ENCODE measurements at places on chromosomes 4 and X.

DNA sequence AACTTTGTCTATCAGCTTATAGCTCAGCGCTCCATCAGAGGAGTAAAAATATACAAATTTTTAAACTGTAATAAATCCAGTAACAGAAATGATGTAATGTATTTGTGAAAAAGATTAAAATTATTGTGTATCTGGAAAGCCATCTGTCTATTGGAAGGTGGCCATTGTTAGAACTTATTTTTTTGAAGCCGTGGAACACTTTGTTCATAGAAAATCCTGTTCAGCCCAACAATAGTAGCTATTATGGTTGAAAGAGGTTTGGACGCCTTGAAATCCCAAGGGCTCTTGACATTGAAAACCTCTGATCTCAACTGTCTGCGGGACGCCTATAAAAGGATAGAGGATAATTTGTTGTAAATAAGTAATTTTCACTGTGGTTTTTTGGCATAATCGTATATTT lies 98.3 kb downstream of the RAPGEF2 start:
- DNase-seq, result no peak

DNA sequence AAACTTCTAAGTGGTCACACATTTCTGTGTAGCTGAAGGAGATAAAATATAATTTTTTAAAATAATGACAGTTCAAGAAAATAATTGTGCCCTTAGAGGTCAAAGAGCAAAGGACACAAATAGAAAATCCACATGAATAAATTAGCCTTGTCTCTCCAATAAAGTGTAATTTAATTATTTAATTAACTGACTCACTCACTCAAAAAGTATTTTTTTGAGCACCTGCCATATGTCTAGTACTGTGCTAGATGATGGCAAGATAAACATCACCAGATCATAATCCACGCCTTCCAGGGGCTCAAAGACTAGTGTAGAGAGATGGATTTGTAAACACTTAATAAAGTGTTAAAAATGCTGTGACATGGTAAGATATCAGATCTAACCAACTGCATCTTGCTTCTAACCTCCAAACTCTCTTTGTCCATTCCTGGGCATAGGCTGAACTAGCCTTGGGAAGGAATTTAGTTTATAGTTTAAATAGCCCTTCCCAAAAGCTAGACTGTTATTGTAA lies 112.5 kb downstream of the SCLT1 start:
- no peak for DNase-seq

DNA sequence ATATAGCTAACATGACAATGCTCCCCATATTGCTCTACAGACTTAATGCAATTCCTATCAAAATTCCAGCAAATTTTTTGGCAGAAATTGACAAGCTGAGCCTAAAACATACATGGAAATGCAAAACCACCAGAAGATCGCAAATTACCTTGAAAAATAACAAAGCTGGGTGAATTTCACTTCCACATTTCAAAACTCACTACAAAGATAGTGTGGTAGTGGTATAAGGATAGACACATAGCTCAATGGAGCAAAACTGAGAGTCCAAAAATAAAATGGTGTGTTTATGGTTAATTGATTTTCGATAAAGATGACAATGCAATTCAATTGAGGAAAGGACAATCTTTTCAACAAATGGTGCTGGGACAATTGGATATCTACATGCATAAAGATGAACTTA lies 65.8 kb downstream of the SLC9A7 start:
- no peak for DNase-seq

DNA sequence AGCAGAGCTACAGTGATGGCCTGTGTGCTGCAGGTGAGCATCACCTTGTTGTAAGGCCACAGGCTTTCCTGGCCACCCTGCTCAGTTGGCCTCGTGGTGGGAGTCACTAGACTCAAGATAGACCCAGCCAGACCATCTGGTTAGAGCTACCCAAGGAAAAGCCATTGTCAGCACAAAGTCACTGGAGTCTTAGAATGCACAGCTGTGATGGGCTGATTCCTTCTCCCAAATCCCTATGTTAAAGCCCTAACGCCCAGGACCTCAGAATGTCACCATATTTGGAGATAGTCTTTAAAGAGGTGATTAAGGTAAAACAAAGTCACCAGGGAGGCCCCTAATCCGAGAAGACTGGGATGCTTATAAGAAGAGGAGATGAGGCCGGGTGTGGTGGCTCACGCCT lies 173.4 kb downstream of the DHRSX start:
- DNase-seq, result no peak

DNA sequence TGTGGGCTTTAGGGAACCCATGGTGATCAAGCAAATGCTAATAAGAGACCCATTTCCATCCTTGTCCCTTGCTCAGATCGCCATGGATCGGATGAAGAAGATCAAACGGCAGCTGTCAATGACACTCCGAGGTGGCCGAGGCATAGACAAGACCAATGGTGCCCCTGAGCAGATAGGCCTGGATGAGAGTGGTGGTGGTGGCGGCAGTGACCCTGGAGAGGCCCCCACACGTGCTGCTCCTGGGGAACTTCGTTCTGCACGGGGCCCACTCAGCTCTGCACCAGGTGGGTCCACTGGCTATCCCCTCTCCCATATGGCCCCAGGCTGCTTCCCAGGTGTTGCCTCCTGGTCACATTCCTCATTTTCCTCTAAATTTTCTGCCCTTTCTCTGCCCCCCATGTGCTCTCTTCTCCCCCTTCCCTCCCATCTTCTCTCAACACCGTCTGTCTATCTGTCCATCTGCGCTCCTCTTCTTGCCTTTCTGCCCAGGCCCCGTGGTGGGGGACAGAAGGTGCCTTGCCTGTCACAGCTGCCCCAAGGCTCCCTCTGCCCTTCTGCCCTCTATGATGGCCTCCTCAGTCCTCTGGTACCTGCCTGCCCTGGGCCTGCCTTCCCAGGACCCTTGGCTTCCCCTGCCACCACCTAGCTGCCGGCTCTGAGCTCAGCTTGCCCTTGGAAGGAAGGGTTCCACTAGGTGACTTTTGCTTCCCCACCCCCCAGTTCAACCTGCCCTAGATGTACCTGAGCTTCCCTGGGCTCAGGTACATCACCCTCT lies 5.2 kb downstream of the CDK16 start:
- no peak for DNase-seq

DNA sequence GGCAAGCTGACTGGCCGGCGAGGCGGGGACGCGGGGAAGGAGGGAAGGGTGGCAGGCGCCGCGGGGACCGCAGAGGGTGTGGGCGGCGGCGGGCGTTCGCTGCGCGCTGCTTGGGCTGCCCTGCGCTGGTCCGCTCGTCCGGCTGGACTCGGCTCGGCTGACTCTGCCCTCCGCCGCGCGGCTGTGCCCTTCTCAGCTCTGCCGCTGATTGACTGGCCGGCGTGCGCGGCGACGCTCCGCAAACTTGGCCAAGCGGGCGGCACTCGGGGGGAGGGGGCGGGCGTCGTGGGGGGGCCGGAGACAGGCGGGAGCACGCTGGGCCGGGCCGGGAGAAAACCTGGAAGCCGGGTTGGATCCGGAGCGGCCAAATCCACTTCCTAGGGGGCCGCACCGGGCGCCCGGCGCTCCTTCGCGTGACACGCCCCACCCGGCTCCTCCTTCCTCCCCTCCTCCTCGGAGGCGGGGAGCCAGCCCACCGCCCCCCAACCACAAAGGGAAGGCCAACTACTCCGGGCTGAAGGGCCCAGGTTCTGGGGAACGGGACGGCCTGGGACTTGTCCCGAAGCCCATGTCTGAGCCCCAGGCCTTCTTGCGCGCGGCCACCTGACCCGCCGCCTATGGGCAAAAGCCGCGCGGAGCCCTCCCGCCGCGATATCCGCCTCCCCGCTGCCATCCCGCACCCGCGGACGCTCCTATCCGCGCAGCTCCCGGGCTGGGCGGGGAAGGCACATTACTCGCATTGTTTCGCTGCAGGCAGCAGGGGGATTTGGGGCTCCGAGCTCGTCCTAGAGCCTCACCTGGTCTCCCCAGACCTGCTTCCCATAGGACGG lies at the start of gene GPC4:
TSS of gene GPC4 (minus strand) at position 214 of the 830 bp plus-strand sequence. CDS start 524 bp downstream, outside the sequence.
- peak; percentile 6 for DNase-seq

GRCh38 chr4:1015746-1016145 lies 4.3 kb downstream of the FGFRL1 start:
- DNase-seq, result no peak

DNA sequence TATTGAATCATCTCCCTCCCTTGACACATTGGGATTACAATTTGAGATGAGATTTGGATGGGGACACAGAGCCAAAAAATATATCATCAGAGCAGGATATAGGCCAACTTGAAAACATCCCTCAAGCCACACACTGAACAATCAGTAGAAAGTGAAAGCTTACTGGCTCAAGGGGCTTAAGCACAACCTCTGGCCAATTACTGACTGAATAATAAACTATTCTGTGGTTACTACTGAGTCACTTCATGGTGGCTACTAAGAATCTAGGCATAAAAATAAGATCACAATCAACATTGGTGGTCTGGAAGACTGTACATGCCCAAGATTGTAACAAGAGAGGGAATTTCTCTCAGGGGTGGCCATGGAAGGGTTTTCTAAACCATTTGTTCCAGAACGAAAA lies 27.4 kb upstream of the GPR174 start:
- no peak for DNase-seq

DNA sequence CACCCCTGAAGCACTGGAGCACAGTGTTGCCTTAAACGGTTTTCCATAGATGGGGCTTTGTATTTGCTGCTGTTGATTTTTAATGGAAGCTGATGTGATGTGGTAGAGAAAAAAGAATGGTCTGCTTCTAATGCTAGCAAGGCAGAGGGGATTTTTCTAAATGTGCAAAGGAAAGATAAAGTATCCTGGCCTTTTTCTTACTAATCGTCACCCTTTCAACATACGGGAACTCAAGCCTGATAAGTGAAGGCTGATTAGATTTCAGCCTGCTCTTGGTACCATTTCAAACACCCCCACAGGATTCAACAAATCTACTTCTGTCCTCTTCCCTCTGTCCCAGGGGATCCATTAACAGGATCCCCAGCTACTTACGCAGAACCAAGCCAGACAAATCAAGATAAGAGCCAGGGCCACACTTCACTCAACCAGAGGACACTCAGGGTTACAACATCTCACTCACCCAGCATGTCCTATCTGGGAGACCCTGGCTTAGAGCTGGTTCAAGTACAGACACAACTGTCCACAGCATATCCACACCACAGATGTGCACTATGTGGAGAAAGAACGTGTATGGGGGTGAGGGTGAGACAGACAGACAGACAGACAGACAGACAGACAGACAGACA lies 180.0 kb downstream of the SH3KBP1 start:
- DNase-seq, result no peak

- no peak for DNase-seq
Observed at GRCh38 chr4:16449406-16449805, 223.1 kb upstream of the TAPT1 start.

- DNase-seq, result no peak
Observed at GRCh38 chr4:99696801-99697200, 39.2 kb upstream of the C4orf54 start.

DNA sequence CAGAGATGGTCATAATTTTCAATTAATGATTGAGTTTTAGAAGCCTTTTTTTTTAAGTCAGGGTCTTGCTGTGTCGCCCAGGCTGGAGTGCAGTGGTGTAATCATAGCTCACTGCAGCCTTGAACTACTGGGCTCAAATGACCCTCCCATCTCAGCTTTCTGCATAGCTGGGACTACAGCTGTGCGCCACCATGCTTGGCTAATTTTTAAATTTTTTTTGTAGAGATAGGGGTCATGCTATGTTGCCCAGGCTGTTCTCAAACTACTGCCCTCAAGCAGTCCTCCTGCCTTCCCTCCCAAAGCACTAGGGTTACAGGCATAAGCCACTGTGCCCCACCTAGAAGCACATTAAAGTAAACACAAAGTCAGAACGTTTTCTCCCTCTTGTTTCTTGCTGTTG lies 51.7 kb downstream of the HTT-AS start:
- DNase-seq, result no peak

- DNase-seq, result no peak
Observed at GRCh38 chrX:86930419-86930818, 587.2 kb upstream of the KLHL4 start.

DNA sequence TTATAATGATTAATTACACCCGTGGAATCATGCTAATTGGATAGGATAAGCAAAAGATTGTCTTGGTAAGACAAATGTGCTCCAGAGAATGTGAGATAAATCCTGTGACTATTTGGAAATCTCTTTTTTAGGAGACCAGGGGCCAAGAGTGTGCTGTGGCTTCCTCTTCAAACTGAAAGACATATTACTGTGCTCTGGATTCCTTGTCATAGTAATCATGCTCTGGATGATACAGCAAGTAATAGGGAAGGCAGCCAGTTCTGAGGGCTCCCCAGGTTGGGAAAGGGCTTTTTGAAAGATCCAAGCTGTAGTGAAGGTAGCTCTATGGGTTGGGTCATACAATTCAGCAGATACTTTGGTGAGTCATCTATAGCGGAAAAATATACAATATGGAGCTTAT lies 600.5 kb downstream of the PCDH18 start:
- no peak for DNase-seq

DNA sequence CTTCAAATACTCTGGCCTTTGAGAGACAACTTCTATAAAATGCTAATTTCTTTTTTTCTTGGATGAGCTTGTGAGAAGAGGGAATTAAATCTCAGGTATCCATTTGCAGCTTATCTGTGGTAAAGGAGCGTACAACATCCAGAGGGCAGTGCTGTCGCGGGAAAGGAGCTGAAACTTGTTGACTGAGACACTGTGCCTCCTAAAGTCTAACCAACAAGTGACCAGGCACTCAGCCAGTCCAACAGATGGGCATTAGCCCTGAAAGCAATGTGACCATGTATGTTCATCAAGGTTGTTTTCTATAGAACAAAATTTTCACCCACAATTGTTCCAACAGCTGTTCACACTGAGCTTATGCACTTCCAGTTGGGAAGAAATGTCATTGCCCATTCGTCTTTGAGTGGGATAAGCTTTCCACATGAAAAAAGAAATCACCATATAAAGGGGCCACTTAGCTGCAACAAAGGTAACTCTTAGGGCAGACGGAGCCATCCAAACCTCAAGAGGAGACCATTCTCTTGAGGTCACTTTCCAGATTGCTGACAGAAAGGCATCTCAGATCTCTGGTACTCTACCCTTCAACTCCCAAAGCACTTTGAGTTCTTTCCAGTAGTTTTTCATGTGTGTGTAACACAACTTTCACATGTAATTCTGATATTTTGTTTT lies 244.8 kb upstream of the NEIL3 start:
- DNase-seq, result no peak

DNA sequence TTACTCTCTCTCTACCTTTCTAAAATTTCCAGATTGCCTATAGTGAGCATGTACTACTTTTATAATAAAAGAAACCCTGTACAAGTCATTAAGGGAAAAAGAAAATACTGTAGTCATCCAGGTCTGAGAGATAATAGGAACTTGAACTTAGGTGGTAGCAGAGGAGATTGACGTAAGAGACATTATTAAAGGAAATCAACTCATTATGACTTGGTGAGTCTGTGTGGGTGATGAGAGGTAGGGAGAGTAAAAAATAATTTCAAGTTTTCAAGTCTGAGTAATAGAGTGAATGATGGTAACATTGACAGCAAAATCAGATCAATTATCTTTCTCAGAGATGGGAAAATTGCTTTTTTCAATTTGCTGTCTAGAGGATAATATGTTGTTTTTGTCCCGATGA lies 44.0 kb upstream of the ZCCHC12 start:
- DNase-seq, result no peak

Measured in GM06990 (cell line).